ENCODE measurements at places on chromosomes 13 and 19.

DNA sequence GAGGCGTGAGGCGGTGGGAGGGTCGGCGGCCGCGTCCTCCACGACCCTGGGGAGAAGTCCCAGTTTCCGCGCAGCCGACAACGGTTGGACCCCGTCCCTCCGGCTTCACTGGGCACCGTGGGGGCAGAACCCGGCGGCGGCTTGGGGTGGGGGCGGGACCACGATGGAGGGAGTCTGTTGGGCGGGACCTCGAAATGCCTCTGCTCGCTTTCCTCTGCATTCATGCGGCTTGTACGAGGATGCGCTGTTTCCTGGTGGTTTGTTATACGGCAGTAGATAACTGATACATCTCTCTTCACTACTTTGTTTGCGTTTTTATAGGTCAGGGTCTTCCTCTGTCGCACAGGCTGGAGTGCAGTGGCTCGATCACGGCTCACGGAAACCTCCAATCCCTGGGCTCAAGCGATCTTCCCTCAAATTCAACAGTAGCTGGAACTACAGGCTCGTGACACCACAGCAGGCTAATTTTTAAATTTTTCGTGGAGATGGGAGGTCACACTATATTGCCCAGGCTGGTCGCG, 24.6 kb upstream of the ZNF846 start:
- peak; percentile 24 for DNase-seq

GRCh38 chr13:45402641-45403040, 15.5 kb downstream of the SLC25A30 start:
- DNase-seq: no peak

DNA sequence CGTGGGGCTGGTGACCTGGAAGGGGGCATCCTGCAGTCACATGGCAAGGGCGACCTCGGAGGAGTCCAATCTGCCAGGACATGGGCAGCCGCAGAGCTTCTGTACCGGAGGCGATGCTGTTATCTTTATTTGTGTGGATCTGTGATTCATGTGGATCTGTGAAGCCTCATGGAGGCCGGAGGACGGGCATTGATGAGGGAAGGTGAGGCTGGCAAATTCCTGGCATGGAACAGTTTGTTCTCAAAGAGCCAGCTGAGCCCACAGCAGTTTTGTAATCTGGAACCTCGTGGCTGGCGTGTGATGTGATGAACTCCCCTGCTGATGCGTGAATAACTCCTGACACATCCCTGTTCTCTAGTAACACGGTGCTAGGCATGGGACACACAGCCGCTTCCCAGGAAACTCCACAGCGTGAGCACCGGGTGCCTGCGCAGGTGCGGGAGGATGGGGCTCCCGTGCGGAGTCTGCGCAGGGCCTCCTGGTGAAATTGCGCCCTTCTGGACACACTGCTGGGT, 40.4 kb downstream of the ATP11A start:
- DNase-seq: no peak

- DNase-seq: no peak
Observed at GRCh38 chr19:57031106-57031505, 88.7 kb upstream of the USP29 start.

DNA sequence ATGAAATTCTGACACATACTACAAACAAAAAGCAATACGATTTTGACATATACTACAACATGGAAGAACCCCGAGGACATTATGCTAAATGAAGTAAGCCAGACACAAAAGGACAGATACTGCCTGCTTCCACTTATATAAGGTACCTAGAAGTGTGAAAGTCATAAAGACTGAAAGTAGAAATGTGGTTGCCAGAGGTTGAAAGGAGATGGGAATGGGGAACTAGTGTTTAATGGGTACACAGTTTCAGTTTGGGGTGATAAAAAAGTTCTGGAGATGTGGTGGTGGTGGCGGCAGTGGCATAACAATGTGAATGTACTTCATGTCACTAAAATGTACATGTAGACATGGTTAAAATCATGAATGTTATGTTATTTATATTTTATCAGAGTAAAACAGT, 12.1 kb upstream of the NDFIP2 start:
- no peak for DNase-seq

- no peak for DNase-seq
Observed at GRCh38 chr13:78015782-78016181, 97.2 kb upstream of the EDNRB start.

DNA sequence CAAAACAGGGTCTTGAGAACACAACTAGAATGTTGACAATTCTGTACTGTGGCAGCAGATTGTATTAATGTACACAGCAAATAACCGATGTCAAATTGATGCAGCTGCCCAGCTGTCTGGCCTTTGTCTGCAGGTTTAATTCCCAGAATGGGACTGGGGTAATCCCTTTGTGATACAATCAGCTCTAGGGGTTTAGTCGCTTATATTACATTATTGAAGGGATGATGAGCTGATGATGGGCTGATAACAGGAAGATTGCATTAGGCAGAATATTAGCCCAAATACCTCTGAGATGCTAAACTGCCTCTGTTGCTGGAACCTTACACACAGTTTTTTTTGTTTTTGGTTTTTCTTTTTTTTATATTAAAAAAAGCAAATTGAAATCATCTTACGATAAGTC, 265.0 kb downstream of the RBM26 start:
- DNase-seq: no peak

Measured in stimulated activated CD8-positive, alpha-beta memory T cell treated with anti-CD3 and anti-CD28 coated beads, Interleukin-15, amount 100 ng/mL, for 24 hours (primary cell).